LNCaP clone FGC (cell line): ENCODE measurements at places on chromosomes 13 and 19.

DNA sequence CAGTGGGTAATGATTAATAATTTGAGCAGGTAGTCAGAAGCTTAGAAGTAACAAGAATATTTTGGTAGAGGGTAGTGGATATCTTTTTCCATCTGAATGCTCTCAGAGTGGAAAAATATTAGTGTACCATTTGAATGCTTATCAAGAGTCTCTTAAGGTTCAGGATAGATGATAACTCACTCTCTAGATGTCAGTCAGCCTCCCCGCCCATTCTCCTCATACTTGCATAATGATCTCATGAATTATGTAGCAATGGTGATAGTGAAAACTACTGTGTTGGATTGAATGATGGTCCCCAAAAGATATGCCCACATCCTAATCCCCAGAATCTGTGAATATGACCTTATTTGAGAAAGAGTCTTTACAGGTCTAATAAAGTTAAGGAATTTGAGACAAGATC lies 132.7 kb upstream of the KLF12 start:
- DNase-seq, result no peak

- no peak for DNase-seq
These were observed 6.9 kb downstream of the SBSN start for GRCh38 chr19:35521124-35521743.

DNA sequence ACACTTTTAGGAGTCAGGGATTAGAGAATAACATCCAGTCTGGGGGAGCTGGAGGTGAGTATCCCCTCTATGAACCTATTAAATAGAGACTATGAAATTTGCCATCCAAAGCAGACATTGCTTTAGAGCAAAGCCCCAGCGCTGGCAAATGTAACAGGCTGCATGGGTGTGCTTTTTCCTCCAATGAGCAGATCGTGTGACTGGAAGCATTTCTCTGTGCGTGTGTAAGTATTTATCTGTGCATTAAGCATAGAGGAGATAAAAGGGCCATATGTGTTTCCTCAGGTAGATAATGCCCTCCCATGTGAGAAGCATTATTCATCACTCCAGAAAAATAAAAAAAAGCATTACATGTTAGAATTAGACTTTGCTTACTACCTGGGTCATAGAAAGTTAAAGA lies 924 bp downstream of the TNFSF13B start:
- DNase-seq, result no peak

GRCh38 chr13:113981194-113981605 lies 7.3 kb upstream of the C13orf46 start:
- DNase-seq, result peak; percentile 96

- DNase-seq, result no peak
These were observed 338 bp downstream of the RGCC start for GRCh38 chr13:41457589-41458186.

DNA sequence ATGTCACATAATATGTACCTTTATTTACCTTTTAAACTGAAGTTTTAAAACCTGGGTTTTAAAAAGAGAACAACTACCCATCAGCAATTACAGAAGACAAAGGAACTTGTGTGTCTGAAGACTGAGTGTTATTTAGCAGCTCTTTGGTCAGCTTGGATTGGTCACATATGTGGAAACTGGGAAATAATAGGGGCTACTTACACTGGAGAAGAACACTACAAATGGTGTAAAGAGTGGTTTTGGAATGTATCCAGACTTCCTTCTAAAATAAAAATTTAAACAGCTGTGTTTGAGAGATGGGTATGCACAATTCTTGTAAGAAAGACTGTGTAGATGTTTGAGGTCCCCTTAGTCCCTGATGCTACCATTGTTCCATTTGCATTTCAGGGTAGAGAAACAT lies 13.3 kb downstream of the TNFRSF19 start:
- DNase-seq, result no peak

DNA sequence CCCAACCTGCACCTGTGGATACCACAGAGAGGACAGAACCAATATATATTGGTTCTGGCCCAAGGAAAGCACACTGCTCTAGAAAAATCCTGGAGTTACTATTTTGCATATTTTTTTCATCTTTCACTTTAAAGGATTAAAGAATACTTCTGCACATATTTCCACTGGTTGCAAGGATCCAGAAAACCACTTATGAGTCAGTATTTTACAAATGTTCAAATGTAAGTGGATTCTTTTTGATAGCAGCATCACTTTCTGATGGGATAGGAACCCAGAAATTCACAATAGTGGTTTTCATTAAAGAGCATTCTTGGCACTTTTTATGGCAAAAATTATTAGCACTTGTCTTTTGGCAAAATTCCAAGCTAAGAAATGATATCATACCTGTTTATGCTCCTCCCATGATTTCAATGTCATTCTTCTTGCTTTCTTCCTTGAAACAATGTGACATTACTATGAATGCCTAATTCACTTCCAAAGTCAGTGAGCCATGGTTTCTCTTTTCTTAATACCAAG lies 38.2 kb downstream of the MZT1 start:
- DNase-seq, result no peak
